ENCODE measurements at places on chromosomes 7 and 10. TPM values are rescaled to one million over a fixed set of nuclear protein-coding genes. Genes with fewer than 3 reads are reported as not detected.

DNA sequence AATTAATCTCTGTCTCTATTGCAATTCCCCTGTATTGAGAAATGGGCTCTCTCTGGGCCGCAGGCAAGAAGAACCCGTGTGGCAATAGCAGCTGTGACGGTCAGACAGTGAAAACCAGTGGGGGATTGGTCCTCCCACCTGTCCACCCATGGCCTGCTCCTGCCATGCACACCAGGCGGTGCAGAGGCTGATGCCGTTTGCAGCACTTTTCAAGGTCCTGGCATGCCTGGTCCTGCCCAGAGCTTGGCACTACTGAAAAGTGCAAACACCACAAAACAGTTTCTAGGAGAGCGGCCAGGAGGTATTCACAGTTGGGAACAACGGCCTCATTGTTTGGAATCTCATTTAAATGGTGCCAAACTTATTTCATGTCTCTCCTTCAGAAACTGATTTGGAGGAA lies 41.5 kb downstream of the PSPH start:
- no peak for DNase-seq

GRCh38 chr10:35124540-35124939 lies 2.1 kb upstream of the CREM start:
- DNase-seq = no peak

- DNase-seq = no peak
Observed at GRCh38 chr10:61894133-61894532, 7.4 kb upstream of the ARID5B start.

- DNase-seq = no peak
Observed at GRCh38 chr7:50812841-50813475, 30.3 kb upstream of the GRB10 start.

DNA sequence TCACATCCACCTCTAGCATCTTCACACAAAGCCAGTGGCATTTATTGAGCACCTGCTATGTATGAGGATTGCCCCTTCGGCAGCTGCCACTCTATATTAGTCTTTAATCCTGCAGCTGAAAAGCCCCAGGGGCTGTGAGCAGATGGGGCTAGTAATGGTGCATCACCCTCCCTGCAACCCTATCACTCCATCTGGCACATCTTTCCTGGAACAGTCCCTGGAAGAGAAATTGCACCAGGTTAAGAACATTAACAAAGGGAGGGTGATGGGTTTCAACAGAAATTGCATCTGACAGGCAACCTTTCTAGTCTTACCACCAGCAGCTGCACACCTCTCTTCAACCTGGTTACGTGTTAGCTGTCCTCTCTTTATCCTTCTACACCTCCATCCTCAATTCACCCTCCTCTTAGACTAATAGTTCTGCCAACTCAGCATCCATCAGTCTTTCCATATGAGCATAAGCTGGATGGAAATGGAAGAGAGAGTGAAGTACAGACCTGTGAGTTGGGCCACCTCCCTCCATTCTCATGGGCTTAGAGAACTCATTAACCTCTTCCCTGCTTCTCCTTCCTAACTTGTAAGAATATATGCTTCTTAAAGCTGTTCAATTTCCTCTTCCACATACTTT lies 168.6 kb upstream of the NEBL start:
- no peak for DNase-seq

- DNase-seq = no peak
Observed at GRCh38 chr10:128626397-128627000, 500.3 kb upstream of the MKI67 start.

DNA sequence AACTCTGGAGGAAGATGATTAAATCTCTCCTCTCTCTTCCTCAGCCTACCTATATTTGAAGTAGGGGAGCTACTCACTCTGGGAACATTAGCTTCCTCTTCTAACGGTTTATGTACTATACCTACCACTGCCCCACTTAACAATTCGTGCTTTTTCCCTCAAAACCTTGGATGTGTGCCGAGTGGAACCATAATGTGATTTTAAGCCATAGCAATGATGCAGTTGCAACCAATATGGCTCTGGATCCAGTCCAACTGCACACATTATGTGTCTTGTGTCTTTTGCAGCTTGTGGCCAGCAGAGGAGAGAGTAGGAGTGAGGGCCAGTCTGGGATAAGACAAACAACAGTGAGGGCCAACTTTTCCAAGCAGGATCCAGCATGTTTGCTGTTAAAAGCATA lies 170.7 kb downstream of the GATA3 start:
- DNase-seq = no peak

DNA sequence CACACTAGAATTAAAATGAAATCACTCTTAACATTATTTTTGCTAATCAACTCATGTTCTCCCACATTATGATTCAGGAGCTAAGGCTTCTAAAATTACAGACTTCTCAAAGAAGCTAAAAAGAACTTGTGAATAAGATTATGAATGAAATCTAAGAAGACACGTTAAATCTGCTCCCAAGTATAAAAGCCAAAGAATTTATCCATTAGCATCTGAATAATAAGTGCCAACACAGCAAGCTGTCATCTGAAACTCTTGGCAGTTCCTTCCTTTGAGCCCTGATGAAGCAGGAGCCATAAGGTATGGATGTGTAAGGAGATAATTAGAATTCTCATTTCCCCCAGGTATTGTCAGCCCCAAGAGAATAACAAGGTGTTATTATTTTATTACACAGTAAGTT lies 50.3 kb downstream of the TPK1 start:
- no peak for DNase-seq

DNA sequence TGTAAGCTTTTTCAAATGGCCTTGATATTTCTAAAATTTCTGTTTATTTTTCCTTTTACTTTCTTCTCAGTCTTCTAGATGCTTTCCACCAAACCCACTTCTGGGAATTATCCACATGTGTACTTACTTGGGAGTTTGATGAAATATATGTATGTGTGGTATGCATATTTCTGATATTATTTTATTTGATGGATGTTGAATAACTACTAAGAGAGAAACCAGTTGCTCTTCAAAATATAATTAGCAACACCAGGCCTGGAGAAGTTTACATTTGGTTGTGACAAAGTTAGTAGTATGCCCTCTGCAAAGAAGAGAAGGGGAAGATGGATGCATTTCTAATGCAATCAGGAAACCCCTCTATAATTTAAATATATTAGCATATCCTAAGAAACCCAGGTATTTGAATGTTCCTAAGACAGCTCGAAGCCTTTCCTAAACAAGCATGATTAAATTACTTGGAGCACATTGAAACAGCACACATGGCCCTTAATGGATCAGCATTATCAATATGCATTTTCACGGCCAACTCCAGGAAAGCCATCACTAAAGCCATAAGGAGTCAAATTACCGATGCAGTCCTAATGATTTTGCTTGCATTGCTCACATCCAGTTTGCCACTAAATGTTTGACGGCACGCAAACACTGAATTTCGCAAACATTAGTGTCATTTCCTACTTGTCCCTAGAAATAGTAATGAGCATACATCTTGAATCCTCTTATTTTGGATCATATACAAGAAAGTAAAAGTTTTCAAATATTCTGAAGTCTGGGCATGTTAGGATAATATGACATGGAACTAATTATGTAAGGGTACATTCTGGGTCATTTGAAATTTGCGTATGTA lies 393.8 kb downstream of the EXOC4 start:
- DNase-seq = no peak

DNA sequence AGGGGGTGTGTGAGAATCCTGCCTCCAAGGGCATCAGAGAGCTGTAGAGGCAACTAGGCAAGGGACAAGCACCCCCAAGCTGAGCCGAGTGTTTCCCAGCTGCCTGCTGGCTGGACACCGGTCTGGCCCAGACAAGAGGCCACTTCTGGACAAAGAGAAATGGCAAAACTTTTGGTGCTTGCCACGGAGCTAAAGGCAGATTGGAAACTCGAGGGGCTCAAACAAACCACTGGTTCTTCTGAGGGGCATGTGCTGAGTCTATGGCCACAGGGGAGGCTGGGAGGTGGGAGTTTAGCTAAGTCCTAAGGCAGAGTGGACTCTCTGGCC lies 66.5 kb upstream of the INPP5A start:
- DNase-seq = no peak

GRCh38 chr7:107666790-107667189 lies 6.2 kb downstream of the SLC26A4 start:
- DNase-seq = no peak

DNA sequence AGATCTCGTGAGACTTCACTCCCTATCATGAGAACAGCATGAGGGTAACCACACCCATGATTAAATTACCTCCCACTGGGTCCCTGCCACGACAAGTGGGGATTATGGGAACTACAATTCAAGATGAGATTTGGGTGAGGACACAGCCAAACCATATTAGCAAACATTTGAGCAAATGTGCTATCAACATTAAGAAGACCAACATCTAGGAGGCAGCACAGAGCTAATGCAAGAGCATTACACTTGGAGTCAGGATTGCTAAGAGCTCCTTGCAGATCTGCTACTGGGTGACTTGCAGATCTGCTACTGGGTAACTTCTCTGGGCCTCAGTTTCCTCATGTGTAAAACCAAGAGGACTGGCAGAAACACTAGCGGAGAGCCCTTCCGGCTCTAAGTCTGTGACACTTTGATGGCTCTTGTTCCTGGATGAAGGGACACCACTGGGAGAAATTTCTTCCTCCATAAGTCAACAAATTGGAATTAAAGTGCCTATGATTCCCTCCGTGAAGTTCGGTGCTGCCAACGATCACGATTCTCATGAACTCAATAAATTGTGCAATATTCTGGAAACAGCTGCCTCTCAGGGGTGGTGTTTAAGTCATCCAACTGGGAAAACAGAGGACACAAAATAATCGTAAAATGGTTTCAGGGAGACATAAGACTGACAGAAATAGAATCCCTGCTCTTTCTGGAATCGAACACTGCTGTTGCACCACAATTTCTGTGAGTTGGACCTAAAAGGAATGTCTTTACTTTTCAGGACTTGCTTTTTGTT lies 115.8 kb upstream of the ITGB1 start:
- DNase-seq = no peak

GRCh38 chr7:3861941-3862340 lies 560.9 kb downstream of the SDK1 start:
- DNase-seq = peak; percentile 32

DNA sequence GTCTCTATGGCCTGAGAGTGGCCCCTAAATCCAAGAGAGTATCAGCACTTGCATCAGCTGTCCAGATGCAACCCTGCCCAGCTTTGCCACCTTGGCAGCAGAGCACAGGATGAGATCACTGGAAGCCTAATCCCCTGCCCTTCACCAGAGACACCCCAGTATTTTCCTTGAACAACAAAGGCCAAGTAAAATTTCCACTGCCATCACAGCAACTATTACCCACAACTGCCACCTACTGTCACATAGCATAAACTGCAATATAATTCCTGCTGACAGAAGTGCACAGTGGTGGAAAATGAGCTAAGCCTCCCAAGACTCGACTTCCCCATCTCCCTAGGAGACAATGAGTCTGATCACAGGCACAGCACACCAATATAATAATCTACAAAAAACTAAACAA lies 462.8 kb upstream of the ZWINT start:
- DNase-seq = no peak

- DNase-seq = no peak
Observed at GRCh38 chr7:39594988-39595620, 28.3 kb upstream of the RALA start.

GRCh38 chr10:87960230-87960629 lies 96.8 kb downstream of the PTEN start:
- no peak for DNase-seq

DNA sequence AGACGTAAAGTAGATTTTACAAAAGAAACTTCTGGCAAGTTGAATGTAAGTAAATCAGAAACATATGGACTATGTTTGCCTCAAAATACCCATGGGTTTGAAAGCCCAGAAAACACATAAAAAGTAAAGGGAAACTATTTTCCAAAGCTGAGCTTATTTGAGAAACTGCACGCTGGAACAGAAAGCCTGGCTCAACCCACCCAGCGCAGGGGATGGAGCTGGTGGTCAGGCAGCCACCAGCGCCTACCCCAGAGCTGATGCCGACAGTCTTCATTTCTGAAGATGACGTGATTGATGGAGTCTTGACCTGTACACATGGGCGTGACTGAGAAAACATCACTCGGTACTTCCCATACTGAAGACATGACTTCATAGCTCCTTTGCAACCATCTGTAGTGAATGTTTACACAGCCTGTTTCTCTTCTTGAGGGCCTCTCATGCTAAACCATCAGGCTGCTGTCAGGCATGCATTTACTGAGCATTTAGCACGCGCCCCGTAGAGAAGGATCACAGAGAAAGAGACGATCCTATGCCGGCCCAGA lies 232.6 kb upstream of the AUTS2 start:
- DNase-seq = peak; percentile 42

DNA sequence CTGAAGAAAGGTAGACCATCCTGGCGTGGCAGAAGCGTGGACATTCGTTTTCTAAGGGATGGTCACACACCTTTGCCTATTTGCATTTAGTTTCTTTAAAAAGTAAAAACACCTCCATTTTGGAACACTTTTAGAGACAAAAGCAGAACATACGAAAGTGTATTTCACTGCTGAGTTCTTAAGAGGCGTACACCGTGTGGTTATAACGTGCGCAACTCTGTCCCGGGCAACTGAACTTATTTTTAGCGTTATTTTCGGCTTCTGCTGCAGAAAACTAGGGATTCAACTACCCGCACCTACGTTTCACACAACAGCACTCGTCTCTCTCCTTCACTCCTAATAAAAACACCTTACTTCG lies 557 bp upstream of the LSM8 start:
- no peak for DNase-seq

DNA sequence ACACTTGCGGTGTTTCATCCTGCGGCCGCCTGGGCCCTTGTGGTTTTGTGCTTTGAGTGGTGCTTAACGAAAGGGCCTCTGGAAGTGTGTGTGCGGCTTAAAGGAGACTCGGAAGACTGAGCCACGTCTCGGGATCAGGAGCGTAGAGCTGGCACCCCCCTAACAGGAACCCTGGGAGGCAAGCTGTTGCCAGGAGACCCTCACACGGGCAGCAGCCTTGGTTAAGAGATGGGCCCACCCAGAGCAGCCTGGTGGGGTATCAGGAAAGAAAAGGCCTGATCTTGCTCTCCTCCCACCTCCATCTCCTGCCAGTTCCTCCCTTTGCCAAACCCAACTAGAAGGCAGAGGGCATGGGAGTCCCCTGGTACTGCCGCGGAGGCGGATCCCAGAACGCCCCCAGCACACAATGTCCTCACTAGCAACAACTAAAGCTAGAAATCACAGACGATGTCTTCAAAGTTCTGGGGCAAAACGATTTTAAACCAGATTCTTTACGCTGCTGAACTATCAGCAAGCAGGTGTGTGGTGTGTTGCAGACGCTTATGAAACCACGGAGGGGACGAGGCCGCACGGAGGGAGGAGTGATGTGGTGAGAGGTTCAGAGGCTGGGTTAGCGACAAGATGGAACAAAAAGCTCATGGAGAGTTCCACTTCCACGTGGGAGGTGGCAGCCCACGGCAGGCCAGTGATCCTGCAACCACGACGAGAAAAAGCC lies 67.0 kb upstream of the INPP5A start:
- DNase-seq = no peak

PGAM2 gene
- polyA plus RNA-seq = 2.2 TPM

RBP3 gene
- 0.17 TPM for polyA plus RNA-seq

WDR11 gene
- polyA plus RNA-seq = 63.7 TPM

NUDT5 gene
- 80.4 TPM for polyA plus RNA-seq

WBP1L gene
- 47.1 TPM for polyA plus RNA-seq
